ENCODE measurements at places on chromosomes 5 and 9.

DNA sequence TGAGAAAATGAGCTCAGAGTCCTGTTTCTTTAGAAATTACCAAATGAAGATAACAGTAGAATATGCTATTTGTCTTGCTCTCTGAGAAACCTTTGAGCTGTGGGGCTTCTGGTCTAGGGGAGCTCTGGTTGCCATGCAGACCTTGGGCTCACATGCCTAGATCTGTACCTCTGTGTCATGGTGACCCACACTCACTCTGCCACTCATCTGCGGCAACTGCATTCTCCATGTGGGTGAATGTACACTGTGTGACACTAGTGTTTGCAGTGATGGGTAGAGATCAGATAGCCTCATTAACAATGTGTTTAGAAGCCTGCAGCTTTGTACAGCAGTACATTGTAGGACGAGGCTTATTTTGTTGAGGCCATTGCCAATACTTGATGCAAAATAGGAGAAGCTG is 521.2 kb downstream of the CHSY3 start:
- no peak for DNase-seq

- DNase-seq = no peak
These were observed 430.1 kb upstream of the WWC1 start for GRCh38 chr5:167861129-167861927.

DNA sequence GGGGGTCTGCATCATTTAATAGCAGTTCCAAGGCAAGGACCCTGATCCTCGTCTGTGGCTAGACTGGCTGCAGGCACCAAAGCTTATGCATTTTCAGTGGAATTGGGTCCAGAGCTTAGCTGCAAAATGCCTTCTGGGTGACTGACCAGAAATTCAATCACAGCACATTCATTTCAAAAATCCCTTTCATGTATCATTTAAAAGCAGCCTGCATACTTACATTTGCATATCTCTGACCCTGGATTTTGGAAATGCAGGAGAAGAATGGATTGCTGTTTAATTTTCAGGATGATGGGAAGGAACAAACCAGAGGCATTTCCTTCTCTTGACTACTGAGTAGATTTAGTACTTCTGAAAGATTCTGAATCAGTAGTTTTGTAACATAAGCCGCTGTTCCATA is 122.8 kb downstream of the PPP2R2B start:
- no peak for DNase-seq

DNA sequence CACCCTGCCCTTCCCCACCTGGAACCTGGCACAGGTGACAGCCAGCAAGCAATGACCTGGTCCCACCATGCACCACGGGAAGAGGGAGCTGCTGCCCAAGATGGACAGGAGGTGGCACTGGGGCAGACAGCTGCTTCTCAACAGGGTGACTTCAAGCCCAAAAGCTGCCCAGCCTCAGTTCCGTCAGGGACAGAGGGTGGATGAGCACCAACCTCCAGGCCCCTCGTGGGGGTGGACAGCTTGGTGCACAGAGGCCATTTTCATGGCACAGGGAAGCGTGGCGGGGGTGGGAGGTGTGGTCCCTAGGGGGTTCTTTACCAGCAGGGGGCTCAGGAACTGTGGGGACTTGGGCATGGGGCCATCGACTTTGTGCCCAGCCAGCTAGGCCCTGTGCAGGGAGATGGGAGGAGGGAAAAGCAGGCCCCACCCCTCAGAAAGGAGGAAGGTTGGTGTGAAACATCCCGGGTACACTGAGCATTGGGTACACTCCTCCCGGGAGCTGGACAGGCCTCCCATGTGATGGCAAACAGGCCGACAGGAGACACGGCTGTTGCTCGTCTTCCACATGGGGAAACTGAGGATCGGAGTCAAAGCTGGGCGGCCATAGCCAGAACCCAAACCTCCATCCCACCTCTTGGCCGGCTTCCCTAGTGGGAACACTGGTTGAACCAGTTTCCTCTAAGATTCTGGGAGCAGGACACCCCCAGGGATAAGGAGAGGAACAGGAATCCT is 1.9 kb downstream of the CEL start:
- DNase-seq = no peak

GRCh38 chr5:151709109-151709735 is 22.5 kb upstream of the SPARC start:
- no peak for DNase-seq

- DNase-seq = no peak
These were observed 1.5 kb upstream of the SHC3 start for GRCh38 chr9:89179895-89180734.

GRCh38 chr9:84858364-84858763 is 188.8 kb downstream of the NTRK2 start:
- DNase-seq = no peak

GRCh38 chr5:37478121-37478894 is 99.2 kb downstream of the WDR70 start:
- no peak for DNase-seq

DNA sequence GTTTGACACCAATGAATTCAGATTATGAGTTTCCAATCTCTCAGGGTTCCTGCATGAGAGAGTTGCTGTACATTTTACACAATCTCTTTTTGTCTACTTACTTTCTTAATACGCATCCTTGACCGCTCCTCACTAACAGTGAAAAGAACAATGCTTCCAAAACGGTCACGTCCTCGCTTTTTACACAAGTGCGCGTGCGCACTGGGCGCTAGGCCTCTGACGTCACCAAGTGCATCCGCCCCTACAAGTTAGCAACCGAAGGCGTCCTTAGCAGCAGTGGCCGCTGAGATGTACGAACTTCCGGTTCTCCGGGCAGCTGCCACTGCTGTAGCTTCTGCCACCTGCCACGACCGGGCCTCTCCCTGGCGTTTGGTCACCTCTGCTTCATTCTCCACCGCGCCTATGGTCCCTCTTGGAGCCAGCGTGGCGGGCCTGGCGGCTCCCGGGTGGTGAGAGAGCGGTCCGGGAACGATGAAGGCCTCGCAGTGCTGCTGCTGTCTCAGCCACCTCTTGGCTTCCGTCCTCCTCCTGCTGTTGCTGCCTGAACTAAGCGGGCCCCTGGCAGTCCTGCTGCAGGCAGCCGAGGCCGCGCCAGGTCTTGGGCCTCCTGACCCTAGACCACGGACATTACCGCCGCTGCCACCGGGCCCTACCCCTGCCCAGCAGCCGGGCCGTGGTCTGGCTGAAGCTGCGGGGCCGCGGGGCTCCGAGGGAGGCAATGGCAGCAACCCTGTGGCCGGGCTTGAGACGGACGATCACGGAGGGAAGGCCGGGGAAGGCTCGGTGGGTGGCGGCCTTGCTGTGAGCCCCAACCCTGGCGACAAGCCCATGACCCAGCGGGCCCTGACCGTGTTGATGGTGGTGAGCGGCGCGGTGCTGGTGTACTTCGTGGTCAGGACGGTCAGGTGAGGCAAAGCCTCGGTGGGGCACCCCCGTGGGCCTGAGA is at the start of gene FAM174A:
Gene FAM174A (plus strand): TSS at position 315 of the 946 bp plus-strand sequence. CDS start 157 bp downstream, at position 472.
- DNase-seq = peak; percentile 86
